NCI-H1105 treated with DMSO at 0.1 percent for 48 hours (cell line): ENCODE measurements at places on chromosomes 11 and 22.

GRCh38 chr11:121553806-121554205 lies 101.0 kb upstream of the SORL1-AS1 start:
- DNase-seq: no peak

- no peak for DNase-seq
Measured at GRCh38 chr11:47051217-47051616, 114.7 kb downstream of the CSTPP1 start.

DNA sequence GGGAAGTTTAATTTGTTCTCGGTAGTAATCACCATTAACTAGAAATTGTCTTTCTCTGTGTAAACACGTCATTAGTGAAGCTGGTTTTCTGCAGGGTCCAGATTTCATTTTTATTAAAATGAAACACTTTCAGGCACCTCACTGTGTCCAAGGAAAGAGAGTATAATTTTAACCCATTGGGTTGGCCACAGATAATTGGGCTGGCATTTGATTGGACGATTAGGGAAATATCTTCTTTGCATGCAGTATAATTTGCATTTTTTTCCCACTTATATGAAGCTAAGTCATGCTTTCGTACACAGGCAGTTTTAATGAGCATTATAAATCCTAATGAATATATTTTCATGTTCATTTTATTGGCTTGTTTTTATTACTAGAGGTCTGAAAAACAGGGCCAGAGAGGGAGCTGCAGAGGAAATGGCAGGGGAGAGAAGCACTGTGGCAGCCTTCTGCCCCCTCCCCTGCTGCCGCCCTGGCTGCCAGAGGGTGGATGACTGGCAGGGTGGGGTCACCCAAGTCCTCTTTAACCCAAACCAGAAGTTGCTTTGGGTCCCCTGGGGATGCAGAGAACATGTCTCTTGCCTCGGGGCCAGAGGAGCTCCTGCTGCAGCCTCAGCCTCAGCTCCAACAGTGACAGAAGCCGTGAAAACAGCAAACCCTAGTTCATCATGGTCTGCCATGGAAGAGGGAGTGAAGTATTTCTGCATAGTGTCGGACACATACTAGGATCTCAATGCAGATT lies 93.9 kb downstream of the PKNOX2 start:
- DNase-seq: no peak

DNA sequence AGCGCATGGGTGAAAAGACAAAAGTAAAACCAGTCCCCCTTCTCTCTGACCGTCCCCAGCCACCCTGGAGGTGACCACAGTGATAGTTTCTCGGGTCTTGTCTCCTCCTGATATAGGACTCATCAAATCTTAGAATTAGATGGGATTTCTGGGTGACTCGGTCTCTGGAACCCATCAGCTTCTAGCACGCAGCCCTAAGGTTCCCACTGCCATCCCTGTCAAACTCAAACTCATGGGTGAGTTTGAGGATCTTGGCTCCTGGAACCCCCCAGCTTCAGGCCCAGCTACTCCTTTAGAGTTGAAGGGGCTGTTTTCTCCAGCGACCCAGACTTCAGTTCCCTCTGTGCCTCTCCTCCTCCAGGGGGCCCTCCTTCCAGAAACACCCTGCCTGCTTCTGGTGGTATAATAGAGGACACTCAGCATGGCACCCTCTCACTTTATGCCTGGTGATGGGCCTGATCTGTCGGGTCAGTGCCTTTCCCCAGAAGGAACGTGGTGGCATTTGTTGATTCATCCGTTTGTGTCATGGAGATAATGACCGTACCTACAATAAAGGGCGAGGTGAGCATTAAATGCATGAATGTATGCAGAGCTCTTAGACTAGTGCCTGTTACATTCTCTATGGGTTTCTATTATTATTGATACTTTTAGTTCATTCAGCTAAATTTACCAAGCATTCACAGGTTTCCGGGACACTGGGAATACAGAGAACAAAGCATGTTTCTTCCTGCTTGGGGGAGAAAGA lies 31.7 kb downstream of the MCM5 start:
- no peak for DNase-seq

DNA sequence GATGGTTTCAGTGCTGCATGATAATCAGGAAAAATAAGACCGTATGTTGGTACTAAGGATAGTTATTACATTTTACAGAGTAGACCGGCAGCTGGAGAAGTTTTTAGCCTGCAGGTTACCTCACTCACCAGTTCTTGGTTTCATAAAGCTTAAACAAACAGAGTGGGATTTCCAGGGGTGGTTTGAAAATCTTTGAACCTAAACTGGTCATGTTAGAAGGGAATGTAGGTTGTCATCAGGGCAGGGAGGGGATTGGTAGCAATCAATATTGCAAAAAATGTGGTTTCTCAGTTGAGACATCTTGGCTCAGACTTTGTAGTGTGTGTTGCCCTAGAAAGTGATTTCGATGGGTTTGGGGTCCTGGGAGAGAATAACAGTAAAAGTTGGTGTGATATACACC lies 17.5 kb downstream of the EXT2 start:
- DNase-seq: no peak

DNA sequence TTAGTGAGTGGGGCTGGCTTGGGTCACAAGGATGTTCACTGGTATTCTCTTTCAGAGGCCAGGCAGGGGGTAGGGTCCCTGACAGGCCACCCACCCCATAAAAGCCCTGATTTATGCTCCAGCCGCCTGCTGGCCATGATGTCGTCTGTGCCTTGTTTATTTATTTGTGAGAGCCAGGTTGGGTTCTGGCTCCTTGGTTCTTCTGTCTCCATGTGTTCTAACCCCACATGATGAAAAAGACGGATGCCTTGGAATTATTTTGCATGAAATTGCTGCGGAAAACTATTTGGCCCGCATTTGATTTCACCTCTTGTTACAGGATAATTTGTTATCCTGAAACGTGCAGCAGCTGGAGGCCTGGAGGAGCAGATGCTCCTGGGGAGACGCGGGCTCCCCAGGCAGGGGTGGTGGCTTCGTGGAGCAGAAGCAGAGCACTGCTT lies 46.3 kb upstream of the WNT11 start:
- no peak for DNase-seq

GRCh38 chr11:128917144-128917724 lies 25.4 kb downstream of the TP53AIP1 start:
- no peak for DNase-seq

DNA sequence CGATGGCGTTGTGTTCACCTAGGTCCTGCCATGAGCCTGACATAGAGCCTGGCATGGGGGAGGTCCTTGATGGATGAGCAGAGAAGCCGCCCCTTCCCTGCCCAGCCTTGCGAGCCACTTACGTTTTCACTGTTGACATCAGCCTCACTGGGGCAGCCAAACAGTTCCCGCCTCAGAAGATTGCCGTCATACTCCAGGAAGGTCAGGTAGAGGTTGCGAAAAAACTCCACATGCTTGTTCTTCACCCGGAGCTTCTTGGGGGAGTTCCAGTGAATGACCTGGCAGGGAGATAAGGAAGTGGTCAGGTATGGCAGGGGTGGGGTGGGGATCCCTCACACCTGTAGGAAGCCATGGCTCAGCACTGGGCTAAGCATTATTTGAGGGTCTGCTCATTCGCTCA lies 279.3 kb upstream of the SYN3 start:
- no peak for DNase-seq

DNA sequence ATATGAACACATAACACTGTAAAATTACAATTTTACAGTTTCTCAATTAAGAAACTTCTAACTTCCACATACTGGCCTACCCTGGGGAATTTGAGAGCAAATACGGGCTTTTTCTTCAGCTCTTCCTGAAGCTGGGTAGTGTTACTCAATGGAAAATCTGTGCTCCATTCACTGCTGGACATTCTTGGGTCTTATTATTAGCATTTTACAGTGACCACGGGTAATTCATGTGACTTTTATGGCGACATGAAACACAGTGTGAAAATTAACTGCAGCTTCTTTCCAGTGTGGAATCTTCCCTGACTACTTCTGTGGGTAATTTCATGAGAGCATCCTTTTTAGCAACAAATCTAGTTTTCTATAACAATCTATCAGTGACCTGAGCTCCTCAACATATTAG lies 423.7 kb upstream of the ANO5 start:
- no peak for DNase-seq

GRCh38 chr11:115765803-115766239 lies 261.6 kb upstream of the CADM1 start:
- no peak for DNase-seq

GRCh38 chr11:92332986-92333385 lies 108.4 kb downstream of the FAT3 start:
- no peak for DNase-seq

- no peak for DNase-seq
Measured at GRCh38 chr22:39959640-39960447, at the start of gene TMA7B. Gene TMA7B, plus strand, starts transcription at chr22:39960397. Its CDS starts 3,978 bp downstream, at chr22:39964375.

GRCh38 chr11:120024586-120024985 lies 113.3 kb downstream of the TRIM29 start:
- no peak for DNase-seq
